ENCODE measurements at places on chromosomes 5 and 9.

DNA sequence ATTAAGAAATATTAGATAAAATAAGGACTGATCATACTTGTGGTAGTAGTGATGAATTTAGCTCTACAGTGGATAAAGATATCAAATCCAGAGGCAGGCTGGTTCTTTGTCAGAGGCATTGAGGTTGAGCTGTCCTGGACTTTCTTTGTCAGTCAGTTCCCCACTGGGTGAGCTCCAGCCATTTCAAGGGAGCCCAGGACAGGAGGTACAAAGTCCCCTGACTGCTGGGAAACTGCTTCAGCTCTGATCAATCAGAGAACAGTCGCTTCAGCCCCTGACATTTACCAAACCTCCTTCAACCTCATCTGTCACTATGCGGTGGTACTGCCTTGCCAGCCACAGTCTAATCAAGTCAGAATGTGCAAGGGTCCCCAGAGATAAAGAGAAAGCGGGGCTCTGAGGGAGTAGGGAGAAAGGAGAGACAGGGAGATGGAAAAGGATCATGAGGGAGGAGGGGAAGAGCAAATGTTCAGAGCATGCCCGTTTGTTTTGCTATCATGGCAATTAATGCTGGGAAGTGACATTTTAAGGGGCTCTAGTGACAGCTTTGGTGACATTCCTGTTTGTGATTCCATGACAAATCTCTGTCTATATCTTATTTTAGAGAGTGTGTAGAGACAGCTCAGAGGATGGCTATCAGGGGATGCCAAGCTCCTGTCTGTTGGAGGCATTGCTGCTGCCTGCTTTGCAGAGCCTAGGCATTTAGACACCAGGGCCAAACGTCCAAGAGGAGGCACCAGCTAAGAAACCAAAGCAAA lies 223.2 kb downstream of the ASTN2 start:
- DNase-seq: no peak

DNA sequence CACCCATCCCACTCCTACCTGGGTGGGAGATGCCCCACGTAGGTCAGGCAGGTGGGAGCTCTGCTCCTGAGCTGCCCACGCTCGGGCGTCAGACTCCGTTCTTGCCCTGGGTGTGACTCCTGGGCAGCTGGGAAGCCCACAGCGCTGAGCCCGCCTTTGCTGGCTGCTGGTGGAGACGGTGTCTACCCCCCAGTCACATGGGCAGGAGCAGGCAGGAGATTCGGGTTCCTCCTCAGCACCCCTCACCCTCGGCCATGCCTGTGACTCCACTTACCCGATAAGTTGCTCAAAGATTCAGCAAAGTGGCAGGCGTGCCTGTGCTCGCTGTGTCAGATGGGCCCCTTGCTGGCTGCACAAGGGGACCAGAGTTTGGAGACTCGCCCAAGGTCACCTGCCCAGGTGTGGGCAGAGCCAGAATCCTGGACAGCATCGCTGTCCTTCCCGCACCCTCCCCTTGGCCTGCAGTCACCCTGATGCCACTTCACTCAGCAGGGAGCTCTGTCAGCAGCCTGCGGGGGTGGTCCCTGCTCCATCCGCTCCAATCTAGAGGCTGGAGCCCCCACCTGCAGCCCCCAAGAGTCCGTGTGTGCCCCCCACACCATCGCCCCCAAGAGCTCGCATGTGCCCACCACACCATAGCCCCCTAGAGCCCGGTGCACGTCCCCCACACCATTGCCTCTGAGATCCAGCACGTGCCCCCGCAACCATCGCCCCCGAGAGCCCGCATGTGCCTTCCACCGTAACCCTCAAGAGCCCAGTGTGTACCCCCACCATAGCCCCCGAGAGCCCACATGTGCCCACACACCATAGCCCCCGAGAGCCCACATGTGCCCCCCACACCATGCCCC lies 4.2 kb downstream of the LCN1 start:
- no peak for DNase-seq

DNA sequence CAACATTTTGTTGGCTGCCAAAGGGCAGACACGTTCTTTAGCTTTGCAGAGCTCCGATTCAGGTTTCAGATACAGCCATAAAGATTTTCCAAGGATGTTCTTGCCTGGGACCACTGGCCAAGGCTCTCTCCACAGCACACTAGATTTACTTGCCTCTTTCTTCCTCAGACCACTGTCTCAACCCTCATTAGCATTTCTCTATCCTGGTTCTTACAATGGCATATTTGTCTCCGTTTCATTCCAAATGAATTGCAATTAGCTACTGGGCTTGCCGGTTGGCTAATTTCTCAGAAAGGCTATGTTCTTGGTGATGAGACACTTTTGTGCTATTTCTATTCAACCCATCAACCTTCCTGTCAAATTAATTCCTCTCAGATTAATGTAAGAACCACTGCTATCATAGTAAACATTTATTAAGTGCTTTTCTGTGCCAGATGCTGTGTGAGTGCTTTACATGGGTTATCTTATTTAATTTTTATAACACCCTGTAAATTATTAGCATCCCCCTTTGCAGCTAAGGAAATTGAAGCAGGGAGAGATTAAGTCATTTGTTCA lies 118.4 kb upstream of the NR3C1 start:
- no peak for DNase-seq

DNA sequence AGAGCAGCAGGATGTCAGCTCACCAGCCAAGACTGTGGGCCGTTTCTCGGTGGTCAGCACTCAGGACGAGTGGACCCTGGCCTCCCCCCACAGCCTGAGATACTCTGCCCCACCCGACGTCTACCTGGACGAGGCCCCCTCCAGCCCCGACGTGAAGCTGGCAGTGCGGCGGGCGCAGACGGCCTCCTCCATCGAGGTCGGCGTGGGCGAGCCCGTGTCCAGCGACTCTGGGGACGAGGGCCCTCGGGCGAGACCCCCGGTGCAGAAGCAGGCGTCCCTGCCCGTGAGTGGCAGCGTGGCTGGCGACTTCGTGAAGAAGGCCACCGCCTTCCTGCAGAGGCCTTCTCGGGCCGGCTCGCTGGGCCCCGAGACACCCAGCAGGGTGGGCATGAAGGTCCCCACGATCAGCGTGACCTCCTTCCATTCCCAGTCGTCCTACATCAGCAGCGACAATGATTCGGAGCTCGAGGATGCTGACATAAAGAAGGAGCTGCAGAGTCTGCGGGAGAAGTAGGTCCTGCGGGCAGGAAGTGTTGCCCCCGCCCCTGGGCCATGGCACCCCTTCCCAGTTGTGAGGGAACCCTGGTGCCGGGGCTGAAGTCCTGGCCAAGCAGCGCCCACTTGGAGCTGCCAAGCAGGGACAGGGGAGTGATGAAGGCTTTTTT lies 108.9 kb downstream of the WNK2 start:
- no peak for DNase-seq

DNA sequence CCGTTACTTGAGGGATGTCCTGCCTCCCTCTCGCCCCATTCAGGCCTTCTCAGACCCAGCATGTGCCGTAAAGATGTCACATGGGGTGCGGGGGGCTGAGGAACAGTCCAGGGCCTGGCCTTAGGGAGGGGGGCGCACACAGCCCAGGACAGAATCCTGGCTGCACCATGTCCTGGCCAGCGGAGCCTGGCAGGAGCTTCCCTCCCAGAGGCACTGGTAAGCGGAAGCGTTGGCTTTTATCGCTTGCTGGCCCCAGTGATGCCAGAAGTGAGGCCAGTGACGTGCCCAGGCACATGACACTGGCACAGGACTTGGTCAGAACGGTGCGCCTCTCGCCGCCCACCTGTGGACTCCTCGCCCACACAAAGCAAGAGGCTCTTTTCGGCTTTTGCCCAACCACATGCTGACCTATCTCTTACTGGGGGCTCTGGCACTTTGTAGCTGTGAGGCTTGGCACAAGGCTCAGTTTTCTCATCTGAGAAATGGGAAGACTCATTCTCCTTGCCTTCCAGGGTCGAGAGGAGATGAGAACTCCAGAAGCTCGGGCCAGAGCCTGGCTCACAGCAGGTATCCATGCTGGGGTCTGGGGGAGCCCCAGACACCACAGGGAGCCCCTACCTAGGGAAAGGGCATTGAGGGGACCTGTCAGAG lies 59.0 kb downstream of the LMX1B start:
- DNase-seq: no peak

- DNase-seq: no peak
Observed at GRCh38 chr9:111474385-111474784, 9.8 kb downstream of the ECPAS start.

DNA sequence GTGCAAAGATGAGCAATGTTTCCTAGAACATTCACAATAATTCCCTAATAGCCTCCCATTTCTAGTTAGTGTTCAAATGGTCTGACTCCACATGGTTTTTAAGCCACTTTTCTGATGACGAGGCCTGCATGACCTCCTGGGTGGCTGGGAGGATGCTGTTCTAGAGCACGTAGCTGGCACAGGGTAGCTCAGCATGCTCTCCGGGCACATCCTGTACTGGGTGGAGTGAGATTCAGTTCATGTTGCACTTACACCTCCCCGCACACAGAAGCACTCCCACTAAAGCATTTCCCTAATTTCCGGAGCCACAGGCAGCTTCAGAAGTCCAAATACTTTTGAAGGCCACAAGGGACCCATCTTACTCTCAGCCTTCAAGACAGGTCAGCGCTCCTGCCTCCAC lies 159.8 kb upstream of the LHFPL2 start:
- no peak for DNase-seq

GRCh38 chr5:152259702-152260101 lies 145.4 kb downstream of the NMUR2 start:
- DNase-seq: no peak

GRCh38 chr9:68546596-68547390 lies 6.1 kb upstream of the TMEM252 start:
- DNase-seq: no peak

- DNase-seq: no peak
Observed at GRCh38 chr9:137226338-137227053, 806 bp upstream of the RNF224 start.

- no peak for DNase-seq
Observed at GRCh38 chr5:170510126-170510525, 6.3 kb downstream of the KCNIP1 start.

- no peak for DNase-seq
Observed at GRCh38 chr5:74952406-74952805, 86.2 kb upstream of the FAM169A start.

DNA sequence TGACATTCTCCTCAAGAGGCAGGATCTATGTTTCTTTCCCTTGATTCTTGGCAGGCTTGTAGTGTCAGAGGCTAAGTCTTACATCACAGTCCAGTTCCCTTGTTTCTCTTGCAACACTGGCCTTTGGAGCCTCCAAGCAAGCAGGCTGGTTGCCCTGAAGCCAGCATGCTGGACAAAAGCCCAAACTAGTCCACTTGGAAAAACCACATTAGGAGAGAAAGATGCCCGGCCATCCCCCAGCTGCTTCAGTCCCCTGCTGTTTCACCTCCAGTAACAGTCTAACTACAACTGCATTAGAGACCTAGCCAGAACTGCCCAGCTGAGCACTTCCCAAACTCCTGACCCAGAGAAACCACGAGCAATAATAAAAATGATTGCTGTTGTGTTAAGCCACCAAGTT lies 87.6 kb downstream of the ADAMTS6 start:
- no peak for DNase-seq

DNA sequence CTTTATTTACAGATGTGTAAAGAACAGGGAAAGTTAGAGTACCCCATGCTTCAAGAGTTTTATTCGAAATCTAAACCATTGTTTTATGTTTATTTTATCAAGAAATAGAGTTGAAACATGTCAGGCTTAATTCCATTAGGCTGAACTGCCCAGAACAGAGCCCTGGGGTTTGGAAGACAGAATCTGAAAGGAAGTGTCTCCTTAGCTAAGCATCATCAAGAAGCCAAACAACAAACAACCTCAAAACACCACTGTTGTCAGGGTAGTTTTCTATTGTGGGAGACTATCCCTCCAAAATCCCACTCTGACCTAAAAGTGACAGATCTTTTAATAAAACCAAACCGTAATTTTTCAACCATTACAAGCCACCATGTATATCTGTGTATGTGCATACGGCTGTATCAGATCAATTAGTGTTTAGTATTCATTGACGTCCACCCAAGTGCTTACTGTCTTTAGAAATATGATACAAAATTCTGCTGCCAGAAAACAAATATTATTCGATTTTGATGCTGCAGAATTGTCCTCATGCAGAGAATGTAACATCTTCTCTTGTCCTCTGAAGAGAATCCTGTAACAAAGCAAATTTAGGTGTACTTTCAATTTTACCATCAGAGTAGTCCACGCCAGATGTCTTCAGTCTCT lies 271.9 kb upstream of the TMEM161B start:
- no peak for DNase-seq

DNA sequence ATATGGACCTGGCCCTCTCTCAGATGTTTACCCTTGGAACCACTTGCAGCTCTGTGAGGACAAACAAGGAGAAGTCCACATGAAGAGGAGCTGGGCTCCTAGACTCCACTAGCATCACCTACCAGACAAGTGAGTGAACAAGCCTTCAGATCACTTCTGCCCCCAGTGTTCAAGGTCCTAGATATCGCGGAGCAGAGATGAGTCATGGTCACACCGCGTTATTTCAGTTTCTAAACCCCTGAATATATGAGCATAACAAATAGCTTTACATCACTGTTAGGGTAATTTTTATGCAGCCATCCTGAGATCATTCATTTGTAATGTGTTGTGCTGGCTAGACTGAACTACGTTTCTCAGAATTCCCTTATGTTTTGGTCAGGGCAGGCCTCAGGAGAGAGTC lies 77.0 kb upstream of the DAP start:
- no peak for DNase-seq

DNA sequence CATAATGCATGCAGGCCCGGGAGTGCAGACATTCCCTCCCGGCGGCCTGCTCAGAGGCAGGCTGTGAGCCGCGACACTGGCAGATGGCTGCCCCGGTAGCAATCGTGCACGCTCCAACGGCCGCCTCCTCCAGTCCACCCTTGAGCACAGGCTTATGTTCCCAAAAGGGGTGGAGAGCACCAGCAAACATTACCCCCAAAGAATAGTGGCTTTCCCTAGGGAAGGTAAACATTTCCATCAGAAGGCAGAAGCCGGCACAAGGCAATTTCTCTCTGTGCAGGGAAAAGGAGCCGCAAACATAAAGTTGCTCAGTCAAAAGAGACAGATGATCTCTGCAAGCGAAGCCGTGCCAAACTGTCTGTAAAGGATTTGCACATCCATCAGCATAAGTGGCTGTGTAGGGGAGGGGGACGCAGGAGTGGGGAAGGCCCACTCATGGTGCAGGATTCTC lies 92.5 kb downstream of the SIL1 start:
- no peak for DNase-seq

- DNase-seq: no peak
Observed at GRCh38 chr9:70589571-70590314, 175.3 kb upstream of the KLF9 start.

DNA sequence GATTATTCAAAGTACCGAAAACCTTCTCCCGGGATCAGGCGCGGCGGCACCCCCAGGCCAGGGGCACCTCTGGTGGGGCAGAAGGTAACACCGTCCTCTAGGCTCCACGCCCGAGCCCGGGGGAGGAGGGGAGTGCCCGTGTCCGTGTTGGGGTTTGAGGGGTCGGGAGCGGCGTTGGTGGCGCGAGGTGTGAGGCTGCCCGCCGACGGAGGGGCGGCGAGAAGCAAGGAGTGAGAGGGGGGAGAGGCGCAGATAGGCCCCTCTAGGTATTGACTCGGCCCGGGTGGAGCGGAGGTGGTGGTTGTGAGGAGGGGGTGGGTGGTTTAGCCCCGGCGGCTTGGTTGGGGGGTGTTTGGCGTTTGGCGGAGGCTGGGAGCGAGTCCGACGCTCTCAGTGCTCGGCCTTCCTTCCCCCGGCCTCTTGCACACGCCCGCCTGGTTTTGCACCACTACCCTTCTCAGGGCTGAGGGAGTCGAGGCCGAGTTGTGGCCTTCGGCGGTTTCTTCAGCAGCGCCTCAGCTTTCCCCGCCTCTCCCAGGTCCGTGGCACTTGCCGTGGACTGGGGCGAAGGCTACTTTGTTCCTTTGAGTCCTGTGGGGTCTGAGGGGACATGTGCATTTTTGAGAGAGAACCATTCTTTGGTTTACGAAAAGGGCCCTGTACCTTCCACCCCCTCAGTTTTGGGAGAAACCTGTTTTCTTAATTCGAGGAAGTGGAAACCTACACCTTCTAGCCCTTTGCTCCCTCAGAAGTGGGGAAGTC lies 450 bp downstream of the GPBP1 start:
- peak; percentile 21 for DNase-seq
